ENCODE measurements at places on chromosomes 1 and 21.
A peak's percentile ranks its signal among the peaks of the same experiment; 100 is the strongest.

DNA sequence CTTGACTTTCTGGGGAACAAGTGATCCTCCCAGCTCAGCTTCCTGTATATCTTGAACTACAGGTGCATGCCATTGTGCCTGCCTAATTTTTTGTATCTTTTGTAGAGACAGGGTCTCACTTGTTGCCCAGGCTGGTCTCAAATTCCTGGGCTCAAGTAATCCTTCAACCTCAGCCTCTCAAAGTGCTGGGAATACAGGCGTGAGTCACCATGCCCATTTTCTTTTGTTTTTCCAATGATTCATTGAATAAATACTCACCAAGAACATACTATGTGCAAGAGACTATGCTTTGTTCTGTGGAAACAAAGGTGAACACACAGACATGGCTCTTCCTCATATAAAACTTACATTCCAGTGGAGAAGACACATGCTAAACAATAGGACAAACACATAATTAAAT, 407.8 kb upstream of the DAB1 start:
- no peak for DNase-seq

DNA sequence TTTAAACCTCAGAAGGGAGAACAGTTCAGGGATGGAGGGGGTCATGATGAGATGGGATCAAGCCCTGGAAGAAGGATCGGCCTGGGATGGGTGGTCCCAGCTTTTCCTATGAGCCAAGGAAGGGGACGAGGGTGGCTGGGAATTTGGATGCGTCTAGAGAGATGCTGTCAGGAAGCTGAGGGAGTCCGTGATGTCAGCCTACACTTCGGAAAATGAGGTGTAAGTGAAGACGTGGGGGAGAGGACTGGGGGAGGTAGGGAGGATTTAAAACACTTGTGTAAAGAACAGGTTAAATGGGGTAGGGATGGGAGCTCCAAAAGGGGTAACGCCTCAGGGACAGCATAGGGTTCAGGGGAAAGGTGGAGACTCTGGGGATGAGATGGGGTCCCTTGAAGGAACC, 27.5 kb downstream of the DLGAP3 start:
- no peak for DNase-seq

DNA sequence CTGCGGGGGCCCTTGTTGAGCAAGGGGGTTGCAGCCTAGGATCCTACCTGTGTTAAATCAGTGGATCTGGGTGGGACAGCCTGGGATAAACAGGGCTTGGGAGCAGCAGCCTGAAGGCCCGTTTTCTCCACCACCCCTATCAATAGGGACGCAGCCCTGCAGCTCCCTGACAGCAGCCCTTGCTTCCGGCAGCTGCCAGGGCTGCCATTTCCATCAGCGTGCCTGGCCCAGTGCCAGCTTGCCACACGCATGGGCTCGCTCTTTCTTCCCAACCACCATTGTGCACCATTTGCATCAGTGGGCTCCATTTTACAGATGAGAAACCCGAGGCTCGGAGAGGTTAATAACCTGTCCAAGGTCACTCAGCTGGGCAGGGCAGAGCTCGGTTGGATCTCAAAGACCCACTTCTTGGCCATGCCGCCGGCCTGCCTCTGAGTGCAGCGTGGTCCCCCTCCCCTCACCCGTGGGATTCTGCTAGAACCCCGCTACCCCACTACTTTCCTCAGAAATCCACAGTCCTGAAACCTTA, 3.8 kb downstream of the WNT4 start:
- DNase-seq: no peak

- DNase-seq: no peak
These were observed 46.1 kb upstream of the C1orf174 start for GRCh38 chr1:3945916-3946840.

GRCh38 chr1:54442185-54442584, 36.0 kb upstream of the SSBP3 start:
- no peak for DNase-seq

- DNase-seq: no peak
These were observed 19.3 kb upstream of the ACBD6 start for GRCh38 chr1:180521474-180522212.

DNA sequence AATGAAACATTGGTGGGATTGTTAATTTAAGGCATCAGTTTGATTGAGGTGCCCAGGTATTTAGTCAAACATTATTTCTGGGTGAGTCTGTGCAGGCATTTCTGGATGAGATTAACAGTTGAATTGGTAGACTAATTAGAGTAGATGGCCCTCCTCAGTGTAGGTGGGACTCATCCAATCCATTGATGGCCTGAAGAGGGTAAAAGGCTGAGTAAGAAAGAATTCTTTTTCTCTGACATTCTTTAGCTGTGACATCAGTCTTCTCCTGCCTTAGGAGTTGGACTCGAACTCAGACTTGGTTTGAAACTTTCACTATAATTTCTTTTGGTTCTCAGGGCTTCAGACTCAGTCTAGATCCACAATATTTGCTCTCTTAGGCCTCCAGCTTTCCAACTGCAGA, 59.6 kb upstream of the ADAMTS5 start:
- no peak for DNase-seq

GRCh38 chr1:10625554-10625953, 150.8 kb downstream of the PEX14 start:
- DNase-seq: no peak

GRCh38 chr1:206557636-206558473, 50.5 kb downstream of the RASSF5 start:
- DNase-seq: no peak

DNA sequence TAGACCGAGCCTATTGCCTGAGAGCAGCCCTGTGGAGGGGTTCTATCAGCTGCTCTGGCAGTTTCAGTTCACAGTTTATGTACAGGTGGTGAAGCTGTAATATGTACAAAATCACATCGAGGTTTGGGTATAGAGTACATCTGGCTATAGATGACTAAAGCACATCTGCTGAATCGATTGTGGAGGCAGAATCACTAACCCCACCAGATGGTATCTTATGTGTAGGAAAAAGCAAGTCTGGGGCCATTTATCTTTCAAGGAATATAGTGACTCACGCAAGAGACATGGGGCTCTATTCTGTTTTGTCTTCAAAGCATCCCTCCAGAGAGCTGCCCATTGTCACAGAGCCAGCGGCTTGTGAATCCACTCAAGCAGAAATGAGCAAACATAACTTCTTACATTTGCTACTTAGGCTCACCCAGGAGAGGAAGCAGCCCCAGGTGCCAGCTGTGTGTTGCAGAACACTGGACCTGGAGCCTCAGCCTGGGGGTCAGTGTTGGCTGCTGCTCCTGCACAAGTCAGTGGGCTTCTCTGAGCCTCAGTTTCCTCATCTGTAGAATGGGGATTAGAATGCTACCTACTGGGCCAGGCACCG, 21.3 kb downstream of the MIIP start:
- DNase-seq: peak; percentile 91

GRCh38 chr1:201982082-201982622, 296 bp upstream of the RNPEP start:
- peak; percentile 97 for DNase-seq

- no peak for DNase-seq
These were observed 43.4 kb downstream of the WDR64 start for GRCh38 chr1:241695246-241696171.

GRCh38 chr1:157073944-157074685, 25.5 kb downstream of the ETV3L start:
- peak; percentile 84 for DNase-seq

GRCh38 chr1:235648407-235648907, 1.1 kb downstream of the GNG4 start:
- DNase-seq: peak; percentile 16

DNA sequence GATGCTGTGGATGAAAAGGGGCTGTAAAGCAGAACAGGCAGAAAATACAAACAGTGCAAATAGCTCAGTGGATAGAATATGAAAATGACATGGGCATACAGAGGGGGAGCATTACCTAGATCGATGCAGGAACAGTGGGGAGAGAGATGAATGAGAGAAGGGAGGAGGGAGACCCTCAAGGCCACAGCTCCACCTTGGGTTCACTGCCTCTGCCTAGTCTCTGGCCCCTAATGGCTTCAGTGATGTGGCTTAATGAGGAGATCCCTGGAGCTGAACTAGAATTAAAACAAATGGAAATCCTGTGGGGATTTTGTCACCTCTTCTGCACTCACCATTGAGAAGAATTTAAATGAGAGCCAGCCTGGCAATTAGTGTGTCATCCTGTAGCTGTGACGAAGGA, 165.0 kb downstream of the TNR start:
- no peak for DNase-seq

DNA sequence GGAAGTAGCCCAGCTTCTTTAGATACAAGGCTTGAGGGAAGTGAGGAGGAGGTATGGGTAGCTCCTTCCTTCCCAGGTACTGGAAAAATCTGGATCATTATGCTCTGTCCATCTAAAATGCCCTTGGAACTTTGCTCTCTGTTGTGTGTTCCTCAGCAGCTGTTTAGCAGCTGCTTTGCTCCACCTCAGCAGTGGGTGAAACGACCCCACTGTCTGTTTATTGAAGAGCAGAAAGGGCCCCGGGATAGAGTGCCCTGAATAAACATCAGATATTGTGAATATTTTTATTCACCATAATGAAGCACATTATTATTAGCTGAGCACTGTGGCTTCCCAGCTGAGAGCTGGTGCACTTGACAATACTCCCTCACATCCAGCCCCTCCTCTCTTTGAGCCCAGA, 237.9 kb downstream of the PBX1 start:
- no peak for DNase-seq

GRCh38 chr1:156095906-156096508, 13.7 kb upstream of the MEX3A start:
- DNase-seq: no peak

DNA sequence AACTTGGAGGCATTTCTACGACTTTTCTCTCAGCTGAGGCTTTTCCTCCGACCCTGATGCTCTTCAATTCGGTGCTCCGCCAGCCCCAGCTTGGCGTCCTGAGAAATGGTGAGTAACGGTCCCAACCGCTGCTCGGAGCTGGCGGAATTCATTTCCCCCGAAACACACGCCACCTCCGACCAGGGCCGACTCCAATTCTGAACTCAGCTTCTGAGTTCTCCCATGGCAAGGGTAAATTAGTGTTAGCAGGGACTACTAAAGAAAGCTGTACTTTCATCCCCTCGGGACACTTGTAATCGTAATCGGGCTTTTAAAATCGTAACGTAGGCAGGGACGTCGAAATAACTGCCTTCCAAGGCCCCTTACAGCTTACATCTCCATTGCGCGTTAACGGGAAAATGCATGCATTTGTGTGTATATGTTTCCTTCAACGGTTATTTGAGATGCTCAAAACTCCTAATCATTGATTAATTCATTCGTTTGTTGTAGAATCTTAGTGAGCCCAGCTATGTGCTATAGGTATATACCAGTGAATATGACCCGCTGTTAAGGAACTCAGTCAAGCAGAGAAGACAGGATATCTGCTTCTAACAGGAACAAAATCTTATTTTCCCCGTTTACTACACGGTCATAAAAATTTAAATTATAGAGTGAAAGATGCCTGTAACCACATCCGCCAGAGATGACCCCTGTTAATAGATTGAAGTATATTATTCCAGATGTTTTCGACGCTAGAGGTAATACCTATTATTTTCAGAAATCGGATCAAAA, 472 bp downstream of the DTL start:
- no peak for DNase-seq

All from GM03348 (cell line).